ENCODE measurements at places on chromosomes 11 and 22.
A peak's percentile ranks its signal among the peaks of the same experiment; 100 is the strongest.

DNA sequence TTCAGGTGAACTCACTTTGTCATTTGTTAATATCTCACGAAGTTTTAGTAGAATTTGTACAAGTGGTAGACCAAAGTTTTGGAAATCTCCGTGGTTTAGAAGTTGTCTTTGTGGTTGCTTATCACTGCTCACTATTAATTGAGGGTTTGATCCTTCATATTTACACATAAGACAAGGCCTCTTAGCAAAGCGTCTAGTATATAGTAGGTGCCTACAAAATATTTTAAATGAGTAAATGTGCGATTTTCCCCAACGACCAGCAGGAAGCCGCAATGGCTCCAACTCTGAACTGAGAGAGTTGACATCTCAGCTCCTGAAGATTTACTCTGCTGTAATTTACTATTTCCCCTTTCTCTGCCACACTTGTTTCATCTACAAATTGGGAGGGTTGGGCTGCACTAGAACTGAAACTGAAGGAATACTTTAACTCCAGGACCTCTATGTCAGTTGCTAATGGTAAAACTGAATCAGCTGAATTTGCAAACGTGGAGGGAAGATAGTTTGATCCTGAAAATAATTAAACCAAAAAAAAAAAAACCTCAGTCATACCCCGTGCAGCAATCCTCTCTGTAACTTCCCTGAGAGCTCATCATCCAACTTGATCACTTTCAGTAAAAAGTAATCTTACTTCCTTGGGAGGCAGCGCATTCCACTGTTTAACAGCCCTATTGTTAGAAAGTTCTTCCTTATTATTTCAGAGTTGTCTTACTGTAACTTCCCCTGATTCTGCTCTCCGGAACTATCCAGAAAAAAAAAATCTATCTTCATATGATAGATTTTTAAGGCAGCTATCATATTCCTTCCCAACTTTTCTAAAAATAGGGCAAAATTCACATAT is 1.3 kb upstream of the SBF2 start:
- DNase-seq, result no peak

GRCh38 chr22:20440637-20441591 is 3.3 kb upstream of the SCARF2 start:
- no peak for DNase-seq

GRCh38 chr11:95378789-95379188 is 147.8 kb upstream of the SESN3 start:
- DNase-seq, result no peak

- DNase-seq, result peak; percentile 92
Observed at GRCh38 chr22:44080936-44081861, 57.1 kb downstream of the PARVB start.

Data from neural progenitor cell (in vitro differentiated cells).